ENCODE measurements at places on chromosomes 13 and 19.

- DNase-seq: peak; percentile 47
Measured at GRCh38 chr19:9934132-9934950, 2.0 kb downstream of the OLFM2 start.

- DNase-seq: no peak
Measured at GRCh38 chr13:113168211-113168610, 9.8 kb downstream of the PROZ start.

GRCh38 chr13:87057807-87058520 lies 613.2 kb upstream of the SLITRK5 start:
- DNase-seq: no peak

DNA sequence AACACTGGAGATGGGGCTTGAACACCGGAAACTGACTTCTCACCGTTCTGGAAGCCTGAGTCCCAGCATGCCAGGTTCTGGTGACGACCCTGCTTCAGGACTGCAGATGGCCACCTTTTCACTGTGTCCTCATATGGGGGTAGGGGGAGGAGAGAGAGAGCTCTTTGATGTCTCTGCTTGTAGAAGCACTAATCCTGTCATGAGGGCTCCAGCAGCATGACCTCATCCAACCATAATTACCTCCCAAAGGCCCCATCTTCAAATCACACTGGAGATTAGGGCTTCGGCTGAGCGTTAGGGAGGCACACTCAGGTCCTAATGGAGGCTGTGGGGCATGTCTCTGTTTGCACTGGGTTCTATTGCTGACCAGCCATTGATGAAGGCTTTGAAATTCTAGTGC lies 255.3 kb downstream of the TEX29 start:
- no peak for DNase-seq

- DNase-seq: no peak
Measured at GRCh38 chr13:102626928-102627327, 30.1 kb downstream of the TPP2 start.

DNA sequence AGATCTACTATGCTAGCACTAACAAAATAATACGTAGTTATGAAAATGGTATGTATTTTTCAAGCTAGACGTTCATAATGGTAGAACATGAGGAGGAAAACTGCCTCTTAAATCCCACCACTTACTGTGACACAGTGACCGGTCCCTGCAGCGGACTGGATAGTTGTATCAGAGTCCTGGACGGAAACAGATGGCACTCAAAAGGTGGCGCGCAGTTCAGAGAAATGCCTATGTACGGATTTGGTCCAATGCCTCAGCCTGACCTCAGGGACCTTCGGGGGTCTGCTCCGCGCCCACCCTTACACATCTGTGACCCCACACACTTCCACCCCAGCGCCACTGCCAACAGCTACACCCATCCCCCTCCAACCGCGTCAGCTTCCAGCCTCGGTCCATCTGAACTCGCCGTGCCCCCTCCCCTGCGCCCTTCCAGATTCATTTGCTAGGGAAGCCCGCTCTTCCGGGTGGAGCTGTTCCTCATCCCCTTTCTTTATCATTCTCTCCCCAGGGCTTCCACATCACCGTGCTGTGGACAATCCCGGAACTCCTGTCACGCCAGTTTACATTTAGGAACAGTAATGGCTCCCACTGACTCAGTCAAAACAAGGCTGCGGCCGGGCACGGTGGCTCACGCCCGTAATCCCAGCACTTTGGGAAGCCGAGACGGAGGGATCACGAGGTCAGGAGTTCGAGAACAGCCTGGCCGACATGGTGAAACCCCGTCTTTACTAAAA lies 792 bp upstream of the LENG8 start:
- no peak for DNase-seq

DNA sequence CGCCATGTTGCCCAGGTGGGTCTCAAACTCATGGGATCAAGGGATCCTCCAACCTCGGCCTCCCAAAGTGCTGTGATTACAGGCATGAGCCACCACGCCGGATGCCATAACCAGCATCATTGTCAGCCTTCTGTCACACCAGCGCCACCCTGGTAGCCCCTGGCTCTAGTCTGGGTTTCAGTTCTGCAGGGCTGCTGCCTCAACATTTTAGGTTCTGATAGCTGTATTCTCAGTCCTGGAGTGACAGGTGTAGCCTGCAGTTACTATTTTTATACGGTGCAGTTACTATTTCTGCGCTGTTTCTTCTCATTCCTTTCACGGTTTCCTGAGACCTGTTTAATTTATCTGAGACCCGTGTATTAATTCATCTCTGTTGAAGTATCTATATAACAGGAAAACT lies 57.1 kb downstream of the TRPM4 start:
- no peak for DNase-seq

DNA sequence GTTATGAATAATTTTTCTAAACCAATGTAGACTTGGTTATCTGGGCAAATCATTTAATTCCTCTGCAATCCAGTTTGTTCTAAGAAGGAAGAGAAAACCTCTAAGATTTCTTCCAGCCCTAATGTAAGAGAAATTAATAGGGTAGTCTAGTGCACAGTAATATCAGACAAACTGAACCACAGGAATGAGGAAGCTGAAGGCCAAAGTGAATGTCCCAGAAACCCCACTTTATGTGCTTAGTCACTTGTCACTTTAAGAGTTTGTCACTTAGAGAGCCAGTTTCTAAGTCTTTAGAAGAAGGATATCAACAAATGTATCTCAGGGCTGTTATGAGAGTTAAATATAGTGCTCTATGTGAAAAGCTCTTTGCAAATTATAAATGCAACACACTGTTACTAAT lies 750.6 kb downstream of the DIAPH3 start:
- no peak for DNase-seq

GRCh38 chr19:31233295-31233800 lies 115.9 kb downstream of the TSHZ3 start:
- no peak for DNase-seq

DNA sequence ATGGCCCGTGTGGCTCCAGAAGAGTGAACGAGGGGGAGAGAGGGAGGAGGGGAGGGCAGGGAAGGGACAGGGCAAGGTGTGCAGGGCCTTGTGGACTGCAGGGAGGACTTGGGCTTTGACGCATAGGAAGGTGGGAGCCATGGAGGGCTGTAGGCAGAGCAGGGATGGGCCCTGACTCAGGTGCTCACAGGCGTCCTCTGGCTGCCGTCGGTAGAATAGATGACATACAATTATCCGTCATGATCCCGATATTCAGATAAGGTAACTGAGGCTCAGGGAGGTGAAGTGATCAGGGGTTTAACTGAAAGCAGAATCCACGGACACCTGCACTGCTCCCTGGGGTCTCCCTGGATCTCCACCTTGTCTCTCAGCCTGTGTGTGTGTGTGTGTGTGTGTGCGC lies 3.4 kb downstream of the C3 start:
- DNase-seq: no peak

DNA sequence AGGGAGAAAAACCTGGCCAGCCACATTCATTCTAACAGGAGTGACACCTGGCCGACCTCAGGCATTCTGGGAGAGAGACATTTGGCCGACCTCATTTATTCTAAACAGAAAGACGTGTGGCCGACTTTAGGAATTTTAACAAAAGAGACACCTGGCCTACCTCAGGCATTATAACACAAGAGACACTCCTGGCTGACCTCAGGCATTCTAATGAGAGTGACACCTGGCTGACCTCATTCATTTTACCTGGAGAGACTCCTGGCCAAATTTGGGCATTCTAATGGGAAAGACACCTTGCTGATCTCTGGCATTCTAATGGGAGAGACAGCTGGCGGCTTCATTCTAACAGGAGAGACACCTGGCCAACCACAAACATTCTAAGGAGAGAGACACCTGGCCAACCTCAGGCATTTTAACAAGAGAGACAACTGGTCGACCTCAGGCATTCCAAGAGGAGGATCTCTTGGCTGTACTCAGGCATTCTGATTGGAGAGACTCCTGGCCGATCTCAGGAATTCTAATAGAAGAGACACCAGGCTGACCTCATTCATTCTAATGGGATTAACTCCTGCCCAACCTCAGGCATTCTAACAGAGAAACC lies 1353.9 kb downstream of the UQCRFS1 start:
- DNase-seq: no peak

- DNase-seq: no peak
Measured at GRCh38 chr13:95499811-95500712, 52.5 kb upstream of the CLDN10 start.

GRCh38 chr13:39766464-39767158 lies 111.1 kb downstream of the COG6 start:
- DNase-seq: peak; percentile 34

GRCh38 chr19:13613447-13613846 lies 107.2 kb upstream of the CACNA1A start:
- no peak for DNase-seq

DNA sequence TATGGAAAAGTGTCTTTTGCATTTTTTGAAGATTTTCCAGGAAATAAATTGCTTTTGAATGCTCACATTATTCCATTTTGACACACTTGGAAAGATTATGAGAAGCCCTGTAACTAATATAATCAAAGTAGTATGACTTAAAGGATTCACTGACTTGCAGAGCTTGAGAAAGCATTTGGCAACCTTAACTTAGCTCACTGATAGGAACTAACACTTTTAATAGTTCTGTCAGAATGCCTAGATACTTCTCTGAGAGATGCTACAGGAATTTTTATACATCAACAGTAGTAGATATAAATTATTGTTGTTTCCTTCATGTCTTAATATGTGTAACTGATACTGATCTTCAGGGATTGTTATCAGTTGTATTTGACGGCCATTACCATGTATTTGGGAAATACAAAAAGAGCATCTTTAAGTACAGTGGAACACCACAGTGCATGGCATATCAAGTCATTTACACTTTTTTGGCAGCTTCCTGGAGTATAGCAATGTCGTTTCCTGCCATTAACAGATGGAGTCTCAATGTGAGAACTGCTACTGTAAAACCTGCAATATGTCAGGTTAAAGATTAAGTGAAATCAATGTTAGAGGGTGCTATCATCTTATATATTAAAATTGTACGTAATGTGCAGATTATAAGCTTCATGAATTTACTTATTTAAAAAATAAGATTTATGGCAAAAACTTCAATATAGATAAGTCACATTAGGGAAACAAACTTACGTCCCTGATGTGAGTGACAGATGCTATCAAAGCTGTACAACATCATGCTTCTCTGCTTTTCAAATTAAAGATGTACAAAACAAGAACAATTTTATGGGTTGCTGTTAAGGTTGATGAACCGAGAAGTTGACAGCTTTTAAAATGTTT lies 1159.8 kb upstream of the MIR17HG start:
- no peak for DNase-seq

GRCh38 chr19:39246951-39247669 lies 1.5 kb downstream of the IFNL4 start:
- no peak for DNase-seq

DNA sequence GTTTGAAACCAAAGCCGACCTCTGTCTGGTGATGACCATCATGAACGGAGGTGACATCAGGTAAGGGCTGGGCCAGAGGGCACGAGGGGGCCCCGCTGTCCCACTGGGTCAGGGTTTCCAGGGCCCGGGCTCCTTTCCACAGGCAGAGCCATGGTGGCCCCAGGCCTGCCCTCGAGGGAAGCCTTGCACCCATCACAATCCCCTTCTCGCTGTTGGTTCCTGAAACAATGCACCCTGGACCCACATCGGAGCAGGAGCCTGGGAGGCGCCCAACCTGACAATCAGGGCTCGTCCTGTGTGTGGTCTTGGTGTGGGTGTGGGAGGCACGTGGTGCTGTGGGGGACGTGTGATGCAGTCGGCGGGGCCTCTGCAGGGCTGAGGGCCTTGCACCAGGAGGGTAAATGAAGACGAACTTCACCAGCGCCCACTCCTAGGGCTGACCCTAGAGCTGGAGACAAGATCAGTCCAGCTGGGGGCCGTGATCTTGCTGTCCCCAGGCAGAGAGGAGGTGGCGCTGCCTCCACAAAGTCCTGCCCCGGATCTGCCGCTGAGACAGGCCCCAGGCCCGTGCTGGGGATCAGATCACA lies 2.8 kb downstream of the GRK1 start:
- DNase-seq: no peak

DNA sequence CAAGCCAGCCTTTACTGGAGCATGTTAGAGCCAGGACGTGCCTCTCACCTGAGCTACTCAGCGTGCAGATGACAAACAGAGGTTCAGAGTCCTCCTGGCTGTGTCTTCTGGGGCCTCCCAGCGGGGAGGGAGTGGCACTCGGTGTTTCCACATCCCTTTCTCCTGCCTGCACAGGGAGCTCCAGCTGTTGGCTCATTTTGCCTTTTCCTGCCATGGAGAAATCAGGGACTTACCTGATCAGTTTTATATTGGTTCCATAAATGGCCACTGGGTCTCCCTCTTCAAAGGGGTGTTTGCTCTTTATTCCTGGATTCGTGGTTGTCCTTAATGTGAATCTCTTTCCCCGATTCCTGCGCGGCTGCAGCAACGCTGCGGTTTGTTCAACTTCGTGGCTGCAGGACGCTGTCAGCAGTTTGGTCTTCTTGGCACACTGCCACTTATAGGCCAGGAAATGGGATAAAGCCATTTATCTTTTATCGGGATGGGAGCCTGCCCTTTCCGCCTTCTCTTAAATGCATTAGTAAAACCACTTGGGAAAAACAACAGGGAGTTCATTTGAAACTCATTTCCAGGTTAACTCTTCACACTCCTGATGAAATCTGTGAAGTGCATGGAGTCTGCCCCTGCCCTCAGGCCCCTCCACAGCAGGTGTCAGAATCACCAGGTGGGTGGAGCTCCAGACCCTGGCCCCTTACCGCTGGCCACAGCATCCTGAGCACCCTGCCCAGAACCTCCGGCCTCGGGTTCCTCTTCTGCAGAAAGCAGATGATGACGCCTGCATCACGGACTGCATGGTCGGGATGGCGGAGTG lies 39.8 kb upstream of the MCF2L start:
- DNase-seq: no peak

GRCh38 chr19:29672933-29673336 lies 7.7 kb downstream of the PLEKHF1 start:
- no peak for DNase-seq

DNA sequence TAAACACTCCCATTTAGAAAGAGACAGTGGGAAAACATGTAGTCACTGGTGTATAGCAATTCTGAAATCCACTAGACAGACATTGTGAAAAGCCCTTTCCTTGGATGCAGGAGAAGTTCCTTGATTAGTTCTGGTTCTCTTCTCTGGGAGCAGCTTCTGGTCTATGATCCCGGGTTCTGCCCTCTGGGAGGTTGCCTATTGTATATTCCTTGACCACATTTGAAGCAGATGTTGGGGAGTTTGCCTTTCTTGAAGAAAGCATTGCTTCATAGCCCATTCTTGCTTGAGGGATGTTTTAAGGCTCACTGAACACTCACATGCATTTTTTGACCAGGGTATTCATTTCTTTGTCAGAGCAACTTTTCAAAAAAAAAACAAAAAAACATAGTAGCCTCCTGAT lies 211.9 kb downstream of the NDFIP2 start:
- no peak for DNase-seq

- DNase-seq: no peak
Measured at GRCh38 chr19:3357992-3358688, 8.2 kb upstream of the NFIC start.

- no peak for DNase-seq
Measured at GRCh38 chr13:33271759-33272158, 13.8 kb downstream of the STARD13 start.

DNA sequence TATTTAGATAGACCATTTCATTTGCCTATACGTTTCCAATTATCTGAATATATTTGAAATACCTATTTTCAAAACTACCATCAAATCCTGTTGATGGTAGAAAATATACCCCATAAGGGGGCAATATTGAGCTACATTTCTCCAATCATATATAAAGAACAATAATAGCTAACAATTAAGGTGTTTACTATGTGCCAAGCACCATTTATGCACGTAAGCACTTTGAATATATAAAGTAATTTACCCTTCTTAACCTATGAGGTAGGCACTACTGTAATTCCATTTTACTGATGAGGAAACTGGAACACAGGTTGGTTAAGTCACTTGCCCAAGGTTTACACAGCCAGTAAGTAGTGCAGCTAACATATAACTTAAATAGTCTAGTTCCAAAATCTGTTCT lies 79.2 kb downstream of the UBL3 start:
- no peak for DNase-seq

GRCh38 chr19:44005973-44006372 lies 3.2 kb downstream of the ZNF230 start:
- DNase-seq: no peak

Data from hindlimb muscle (tissue), 1 donor.